ENCODE measurements at places on chromosomes 3 and 15.

- DNase-seq = peak; percentile 57
Observed at GRCh38 chr3:183428447-183429211, at the start of gene MCF2L2. Gene MCF2L2 (minus strand): TSS chr3:183428619. CDS start chr3:183427977, 642 bp downstream.

- DNase-seq = no peak
Observed at GRCh38 chr3:135740211-135740610, 225.3 kb upstream of the PPP2R3A start.

DNA sequence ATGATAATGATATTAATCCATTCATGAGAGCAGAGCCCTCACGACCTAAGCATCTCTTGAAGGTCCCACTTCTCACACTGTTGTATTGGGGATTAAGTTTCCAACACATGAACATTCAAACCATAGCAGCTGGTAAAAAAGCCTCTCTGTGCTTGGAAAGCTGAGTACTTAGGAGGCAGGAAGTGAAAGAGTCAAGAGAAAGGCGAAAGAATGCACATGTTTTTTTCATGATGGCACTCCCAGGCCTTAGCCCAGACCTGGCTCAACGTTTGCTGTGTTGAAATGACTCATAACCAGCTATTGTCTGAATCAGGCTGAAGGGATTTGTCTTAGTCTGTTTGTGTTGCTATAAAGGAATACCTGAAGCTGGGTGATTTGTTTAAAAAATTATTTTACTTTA, 84.4 kb upstream of the RGMA start:
- no peak for DNase-seq

DNA sequence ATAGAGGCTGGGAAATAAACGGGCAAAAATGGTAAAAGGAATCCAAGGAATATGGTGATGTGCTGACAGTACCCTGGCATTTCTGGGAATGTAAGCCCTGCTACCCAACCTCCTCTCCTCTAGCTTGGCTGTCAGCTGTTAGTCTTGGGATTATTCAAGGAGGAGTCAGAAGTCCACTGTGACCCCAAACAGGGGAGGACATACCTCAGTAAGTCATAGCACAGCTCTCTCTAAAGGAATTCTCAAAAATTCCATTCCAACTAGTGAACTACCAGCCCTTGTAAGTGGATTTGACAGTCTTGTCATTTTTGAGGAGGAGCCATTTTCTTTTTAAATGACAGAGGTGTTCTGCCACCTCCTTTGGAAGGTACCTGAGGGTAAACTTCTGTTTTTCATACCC, 207.5 kb downstream of the PDCD6IP start:
- DNase-seq = no peak

GRCh38 chr15:68278345-68278594, 725 bp downstream of the FEM1B start:
- DNase-seq = no peak

DNA sequence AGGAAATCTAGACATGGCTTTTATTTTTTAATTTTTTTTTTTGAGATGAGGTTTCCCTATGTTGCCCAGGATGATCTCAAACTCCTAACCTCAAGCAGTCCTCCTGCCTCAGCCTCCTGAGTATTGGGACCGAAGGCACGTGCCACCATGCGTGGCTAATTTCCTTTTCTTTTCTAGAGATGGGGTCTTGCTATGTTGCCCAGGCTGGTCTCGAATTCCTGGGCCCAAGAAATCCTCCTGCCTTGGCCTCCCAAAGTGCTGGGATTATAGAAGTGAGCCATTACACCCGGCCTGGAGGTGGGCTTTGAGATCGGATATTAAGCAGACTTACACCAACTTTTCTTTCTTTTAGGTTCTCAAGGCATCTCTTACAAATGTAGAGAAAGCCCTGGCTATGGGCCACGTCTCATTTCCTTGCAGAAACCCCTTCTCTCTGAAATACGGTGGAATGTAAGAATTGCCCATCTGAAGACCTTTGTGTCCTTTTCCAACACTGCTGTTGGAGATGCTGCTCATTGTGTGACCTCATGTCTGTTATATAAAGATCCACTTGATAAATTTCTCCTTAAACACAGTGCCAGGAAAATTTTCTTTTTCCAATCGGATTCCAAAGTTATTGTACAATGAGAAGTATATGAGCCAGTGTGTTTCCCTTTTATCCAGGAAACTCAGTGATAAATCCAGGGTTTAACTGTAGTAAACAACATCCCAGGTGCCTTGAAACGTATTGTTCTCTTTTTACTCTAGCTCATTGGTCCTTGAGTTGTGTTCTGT, 36.8 kb upstream of the CFAP161 start:
- no peak for DNase-seq

DNA sequence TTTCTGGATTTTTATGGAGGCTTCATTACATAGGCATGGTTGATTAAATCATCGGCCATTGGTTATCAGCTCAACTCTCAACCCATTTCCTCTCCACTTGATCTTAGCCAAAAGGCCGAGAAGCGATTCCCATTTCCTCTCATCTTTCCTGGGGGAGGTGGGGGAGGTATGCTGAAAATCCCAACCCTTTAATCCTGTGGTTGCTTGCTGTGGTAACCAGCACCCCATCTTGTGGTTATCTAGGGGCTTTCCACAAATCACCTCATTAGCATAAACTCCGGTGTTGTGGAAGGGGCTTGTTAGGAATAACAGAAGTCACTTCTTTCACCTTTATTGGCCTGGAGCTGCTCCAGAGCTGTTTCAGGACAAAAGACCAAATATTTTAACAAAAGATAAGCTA, 20.9 kb downstream of the PDE8A start:
- DNase-seq = no peak

- no peak for DNase-seq
Observed at GRCh38 chr15:36809380-36809779, 230.0 kb downstream of the CDIN1 start.

DNA sequence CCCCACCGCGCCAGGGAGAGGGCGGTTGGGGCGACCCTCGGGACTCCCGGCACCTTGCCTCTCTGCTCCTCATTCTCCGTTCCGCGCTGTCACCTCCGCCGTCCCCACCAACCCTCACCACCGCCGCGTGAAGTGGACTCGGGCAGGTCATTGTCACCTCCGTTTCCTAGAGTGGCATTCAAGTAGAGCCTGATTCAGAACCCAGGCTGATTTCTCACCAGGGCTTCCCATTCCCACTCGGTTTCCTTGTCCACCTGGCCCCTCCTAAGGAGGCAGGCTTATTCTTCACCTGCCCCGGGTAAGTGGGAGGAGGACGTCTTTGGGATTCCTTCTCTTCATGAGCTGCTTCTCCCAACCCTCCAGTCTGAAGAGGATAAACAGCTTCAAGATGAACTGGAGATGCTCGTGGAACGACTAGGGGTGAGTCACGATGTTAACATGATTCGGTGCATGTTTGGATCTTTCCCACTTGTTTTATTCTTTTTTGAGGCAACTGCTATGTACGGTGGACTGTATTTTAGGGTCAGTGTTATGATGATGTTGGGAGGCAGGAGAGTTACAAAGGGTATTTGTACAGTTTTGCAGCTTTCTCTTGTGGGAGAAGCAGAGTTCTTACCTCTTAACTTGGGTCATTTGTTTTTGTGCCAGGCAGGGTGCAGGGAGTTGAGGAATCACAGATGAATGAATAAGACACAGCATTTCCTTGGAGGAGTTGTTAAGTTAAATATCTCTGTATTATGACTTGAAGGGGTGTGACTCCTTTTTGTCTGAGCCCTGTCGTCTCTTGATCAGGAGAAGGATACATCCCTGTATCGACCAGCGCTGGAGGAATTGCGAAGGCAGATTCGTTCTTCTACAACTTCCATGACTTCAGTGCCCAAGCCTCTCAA, 692 bp downstream of the PSMD2 start:
- DNase-seq = no peak

DNA sequence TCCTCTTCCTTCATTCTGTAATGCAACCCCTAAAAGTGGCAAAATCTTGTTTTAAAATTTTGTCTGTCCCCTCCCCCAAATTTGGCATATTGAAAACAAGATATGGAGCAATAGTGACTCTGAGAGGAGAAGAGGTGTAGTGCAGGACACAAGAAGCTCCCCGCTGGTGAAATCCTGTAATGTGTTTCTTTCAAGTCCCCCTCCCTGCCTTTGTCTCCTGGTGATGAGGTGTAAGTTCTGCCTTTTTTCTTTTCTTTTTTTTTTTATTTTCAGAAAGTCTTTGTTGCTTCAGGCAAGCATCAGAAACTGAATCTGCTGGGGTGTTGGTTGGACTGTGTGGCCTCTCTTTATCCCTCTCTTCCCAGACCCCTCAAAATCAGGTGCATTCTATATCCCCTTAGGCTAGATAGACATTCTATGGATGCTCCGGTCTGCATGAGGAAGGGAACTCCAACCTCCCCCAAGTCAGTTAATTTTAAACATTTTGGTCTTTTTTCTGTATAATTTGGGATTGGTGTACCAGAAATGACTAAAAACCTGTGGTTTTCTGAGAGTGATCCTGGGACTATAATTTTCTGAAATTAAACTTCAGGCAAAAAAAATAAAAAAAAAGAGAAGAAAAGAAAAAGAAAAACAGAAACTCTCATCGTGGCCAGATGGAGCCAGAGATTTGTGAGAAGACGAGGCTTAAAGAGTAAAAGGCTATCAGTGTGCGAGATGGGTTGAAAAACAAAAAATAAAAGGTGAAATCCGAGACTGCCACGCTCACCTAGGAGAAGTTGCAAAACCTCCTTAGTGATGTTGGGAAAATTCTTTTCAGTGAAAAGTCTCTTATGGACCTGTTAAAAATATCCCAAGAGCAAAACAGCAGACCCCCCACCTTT, 21.4 kb downstream of the ACKR2 start:
- DNase-seq = no peak

GRCh38 chr3:157310329-157311052, 126.2 kb upstream of the PTX3 start:
- DNase-seq = no peak

DNA sequence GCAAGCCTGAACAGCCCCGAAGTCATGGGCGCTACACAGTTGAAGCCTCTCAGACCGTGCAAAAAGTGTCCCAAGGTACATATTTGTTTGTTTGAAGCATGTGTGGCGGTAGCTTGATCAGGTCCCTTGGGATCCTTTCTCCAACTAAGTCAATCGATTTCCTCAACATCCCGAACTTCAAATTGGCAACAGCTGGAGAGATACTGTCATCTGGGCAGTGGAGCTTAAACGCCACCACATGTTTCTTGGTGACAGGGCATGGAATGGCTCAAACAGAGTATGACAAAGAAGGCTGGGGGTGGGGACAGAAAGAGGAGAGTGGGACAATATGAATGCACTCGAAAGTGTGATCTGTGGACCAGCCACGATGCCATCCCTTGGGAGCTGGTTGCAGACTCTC, 84.9 kb upstream of the PSMD6 start:
- no peak for DNase-seq

- no peak for DNase-seq
Observed at GRCh38 chr3:197472151-197472550, 83.6 kb downstream of the BDH1 start.

- no peak for DNase-seq
Observed at GRCh38 chr3:47542471-47543173, 29.1 kb upstream of the ELP6 start.

- DNase-seq = no peak
Observed at GRCh38 chr15:65626856-65627255, 5.1 kb downstream of the SLC24A1 start.

GRCh38 chr3:100656945-100657344, 47.5 kb downstream of the ADGRG7 start:
- DNase-seq = no peak

DNA sequence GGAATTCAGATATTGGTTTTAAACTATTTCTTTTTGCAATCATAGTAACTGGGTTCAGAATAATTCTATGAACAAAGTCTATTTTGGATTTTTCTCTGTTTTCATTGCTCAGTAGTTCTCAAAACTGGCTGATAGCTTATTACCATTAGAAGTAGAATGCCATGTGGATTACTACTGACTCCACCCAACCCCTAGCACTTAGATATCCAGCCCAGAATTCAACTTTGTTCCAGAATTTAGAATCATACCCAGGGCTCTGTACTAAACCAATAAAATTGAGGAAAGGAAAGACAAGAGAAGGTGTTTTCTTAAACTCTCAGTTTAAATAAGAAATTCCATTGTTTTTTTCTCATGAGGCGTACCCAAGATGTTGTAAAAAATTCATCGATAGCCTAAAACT, 39.0 kb upstream of the ABHD10 start:
- no peak for DNase-seq

DNA sequence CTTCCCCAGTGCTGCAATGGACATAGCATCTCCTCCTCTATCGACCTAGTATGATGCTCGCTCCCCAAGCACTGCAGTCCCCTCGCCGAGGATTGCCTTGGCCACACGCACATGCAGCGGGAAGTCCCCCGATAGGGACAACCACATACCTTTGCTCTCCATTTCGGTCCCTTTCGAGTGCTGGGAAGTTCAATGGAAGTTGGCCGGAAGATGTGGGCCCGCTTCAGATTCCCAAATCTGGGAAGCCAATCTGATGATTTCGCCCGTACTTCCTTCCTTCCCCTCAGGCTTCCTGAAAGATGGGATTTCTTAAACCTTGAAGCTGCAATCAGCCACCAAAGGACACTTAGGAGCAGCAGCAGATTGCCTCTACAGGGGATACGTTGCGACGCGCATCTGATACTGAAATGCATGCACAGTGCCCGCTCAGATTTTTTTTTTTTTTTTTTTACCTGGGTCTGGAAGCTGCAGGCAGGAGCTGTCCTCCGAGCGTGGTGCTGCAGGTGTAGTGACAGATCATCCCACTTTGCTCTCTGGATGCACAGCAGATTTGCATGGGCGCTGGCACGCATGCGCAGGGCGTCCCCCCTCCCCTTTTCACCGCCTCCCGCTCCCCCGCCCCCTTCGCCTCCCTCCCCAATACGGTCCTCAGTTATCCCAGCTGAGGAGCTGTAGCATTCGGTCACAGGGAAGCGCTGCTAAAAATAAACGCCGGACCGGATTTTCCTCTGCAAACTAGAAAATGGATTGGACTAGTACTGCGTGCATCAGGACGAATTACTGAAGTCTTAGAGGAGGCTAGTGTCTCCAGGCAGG, at the start of gene FGF12:
Gene FGF12 (minus strand): TSS at position 510 of the 816 bp plus-strand sequence.
- DNase-seq = no peak

- DNase-seq = no peak
Observed at GRCh38 chr3:84536916-84537315, 421.9 kb upstream of the CADM2 start.

GRCh38 chr15:34986771-34987480, 1.2 kb downstream of the ZNF770 start:
- no peak for DNase-seq

DNA sequence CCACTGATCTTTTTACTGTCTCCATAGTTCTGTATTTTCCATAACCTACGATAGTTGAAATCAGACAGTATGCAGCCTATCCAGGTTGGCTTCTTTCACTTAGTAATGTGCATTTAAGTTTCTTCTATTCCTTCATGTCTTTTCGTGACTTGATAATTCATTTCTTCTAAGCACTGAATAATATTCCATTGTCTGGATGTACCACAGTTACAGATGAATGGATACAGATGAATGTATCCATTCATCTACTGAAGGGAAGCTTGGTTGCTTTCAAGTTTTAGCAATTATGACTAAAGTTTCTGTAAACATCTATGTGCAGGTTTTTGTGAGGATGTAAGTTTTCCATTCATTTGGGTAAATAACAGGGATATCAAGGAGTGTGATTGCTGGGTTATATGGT, 124.8 kb downstream of the NSUN3 start:
- no peak for DNase-seq

DNA sequence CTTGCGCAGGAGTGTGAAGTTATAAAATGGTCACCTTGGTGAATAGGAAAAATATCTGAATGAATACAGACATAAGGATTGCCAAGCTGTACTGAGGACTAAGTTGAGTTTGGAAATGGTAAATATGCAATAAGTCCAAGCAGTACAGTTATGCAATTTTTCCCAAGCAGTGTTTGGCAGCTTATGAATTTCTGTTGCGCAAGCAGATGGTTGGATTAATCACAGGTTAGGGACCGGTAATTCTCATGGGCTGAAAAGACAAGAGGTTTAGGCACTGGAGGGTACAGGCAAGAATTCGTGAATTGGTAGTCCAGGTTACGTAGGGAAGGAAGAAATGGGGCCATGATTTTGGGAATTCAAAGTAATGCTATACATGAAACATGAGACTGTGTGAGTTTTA, 210.3 kb downstream of the RAP2B start:
- DNase-seq = no peak
